ENCODE measurements at places on chromosomes 12 and 14. TPM values are rescaled to one million over a fixed set of nuclear protein-coding genes. Genes with fewer than 3 reads are reported as not detected.

JPH4 gene
- 0.77 TPM for total RNA-seq

NOXRED1 gene
- total RNA-seq, result 0.53 TPM

BMAL2 gene
- total RNA-seq, result 38.4 TPM

KIF5A gene
- total RNA-seq, result 1.9 TPM

KCNC2 gene
- total RNA-seq, result not detected

SLC10A1 gene
- not detected for total RNA-seq

KRT71 gene
- total RNA-seq, result not detected

CCDC184 gene
- total RNA-seq, result 0.32 TPM

ESR2 gene
- total RNA-seq, result 0.49 TPM

TAS2R8 gene
- total RNA-seq, result not detected

STX2 gene
- 17.8 TPM for total RNA-seq

TMEM52B gene
- not detected for total RNA-seq

NTN4 gene
- not detected for total RNA-seq

PLCZ1 gene
- total RNA-seq, result not detected

B4GALNT3 gene
- 0.64 TPM for total RNA-seq

PIANP gene
- not detected for total RNA-seq

WNT1 gene
- total RNA-seq, result 0.87 TPM

OR6C76 gene
- not detected for total RNA-seq

PIP4K2C gene
- 22.2 TPM for total RNA-seq

SERPINA12 gene
- not detected for total RNA-seq

YLPM1 gene
- total RNA-seq, result 64.1 TPM

SLC17A8 gene
- total RNA-seq, result not detected

HOXC4 gene
- 1.5 TPM for total RNA-seq

GDF3 gene
- total RNA-seq, result not detected

TMEM233 gene
- total RNA-seq, result not detected

LAG3 gene
- 420 TPM for total RNA-seq

CLEC6A gene
- not detected for total RNA-seq

PPP1CC gene
- total RNA-seq, result 200 TPM

CD163 gene
- not detected for total RNA-seq

KCNMB4 gene
- 0.40 TPM for total RNA-seq

LHX5 gene
- not detected for total RNA-seq

CLEC2D gene
- 355 TPM for total RNA-seq

KRT75 gene
- total RNA-seq, result not detected

DGLUCY gene
- total RNA-seq, result 176 TPM

CPNE6 gene
- 0.12 TPM for total RNA-seq

CDKL1 gene
- total RNA-seq, result 17.6 TPM

INSM2 gene
- not detected for total RNA-seq

BEGAIN gene
- 1.4 TPM for total RNA-seq

LPCAT3 gene
- 32.0 TPM for total RNA-seq

IL31 gene
- not detected for total RNA-seq

TGFB3 gene
- 2.1 TPM for total RNA-seq

VWF gene
- total RNA-seq, result 0.02 TPM

KRT3 gene
- not detected for total RNA-seq

RARG gene
- total RNA-seq, result 38.8 TPM

PPP1R1A gene
- total RNA-seq, result not detected

ZNF385A gene
- total RNA-seq, result 0.30 TPM

TGM1 gene
- 3.0 TPM for total RNA-seq

SLCO1B3 gene
- not detected for total RNA-seq

HHIPL1 gene
- total RNA-seq, result 0.09 TPM

DYNC1H1 gene
- 325 TPM for total RNA-seq

PHLDA1 gene
- total RNA-seq, result 36.8 TPM

LUM gene
- not detected for total RNA-seq

SYNDIG1L gene
- total RNA-seq, result not detected

HCAR1 gene
- 0.06 TPM for total RNA-seq

CISTR gene
- total RNA-seq, result not detected

SLC39A2 gene
- total RNA-seq, result 0.44 TPM

ITGB7 gene
- total RNA-seq, result 567 TPM

All from activated CD8-positive, alpha-beta memory T cell treated with anti-CD3 and anti-CD28 coated beads, Interleukin-2, amount 10 ng/mL, durations not matched to agents 7 days and 5 days (primary cell).